ENCODE measurements at places on chromosomes 4 and X.
A peak's percentile ranks its signal among the peaks of the same experiment; 100 is the strongest.

DNA sequence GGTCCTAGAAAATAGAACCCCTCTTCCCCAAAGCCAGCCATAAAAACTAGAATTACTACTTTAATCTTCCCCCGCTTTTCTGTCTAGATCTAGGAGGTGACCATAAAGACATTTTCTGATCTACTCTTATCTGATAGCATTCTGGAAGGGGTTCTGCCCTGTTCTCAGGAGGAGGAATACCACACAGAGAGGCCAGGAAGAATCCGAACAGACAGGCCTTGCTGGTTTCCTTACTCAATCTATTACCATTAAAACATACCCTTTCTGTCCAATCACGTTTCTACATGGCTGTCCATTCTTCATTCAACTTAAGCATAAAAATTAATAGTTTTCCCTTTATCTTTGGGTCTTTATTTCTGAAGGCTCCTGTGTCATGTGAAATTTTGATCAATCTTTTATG is 198.7 kb downstream of the GPAT3 start:
- DNase-seq: no peak

GRCh38 chrX:22136711-22137110 is 104.6 kb downstream of the PHEX start:
- DNase-seq: no peak

- no peak for DNase-seq
Observed at GRCh38 chr4:167136270-167136669, 98.0 kb downstream of the SPOCK3 start.

GRCh38 chr4:73916172-73916925 is 47.2 kb downstream of the CXCL1 start:
- DNase-seq: no peak

DNA sequence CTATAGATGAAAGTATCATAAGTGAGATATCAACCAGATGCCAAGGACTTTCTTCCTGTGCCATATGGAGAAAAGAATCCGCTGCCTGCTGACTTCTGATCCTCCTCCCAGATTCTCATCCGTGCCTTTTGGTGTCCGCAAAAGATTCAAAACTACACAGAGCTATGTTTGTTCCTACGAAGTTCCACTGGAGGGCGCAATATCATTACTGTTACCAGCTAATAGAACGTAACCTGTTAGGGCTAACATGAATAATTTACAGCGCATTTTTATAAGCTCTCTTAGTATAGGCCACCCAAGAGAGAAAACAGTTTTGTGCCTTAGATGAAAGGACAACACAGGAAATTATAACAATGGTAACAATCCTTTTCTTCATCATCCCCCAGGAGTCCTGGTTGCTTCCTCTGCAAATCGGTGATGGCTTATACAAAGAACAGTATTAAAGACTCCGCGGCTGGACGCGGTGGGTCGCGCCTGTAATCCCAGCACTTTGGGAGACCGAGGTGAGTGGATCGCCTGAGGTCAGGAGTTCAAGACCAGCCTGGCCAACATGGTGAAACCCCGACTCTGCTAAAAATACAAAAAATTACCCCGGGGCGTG is 22.8 kb upstream of the CENPVL3 start:
- DNase-seq: peak; percentile 56

DNA sequence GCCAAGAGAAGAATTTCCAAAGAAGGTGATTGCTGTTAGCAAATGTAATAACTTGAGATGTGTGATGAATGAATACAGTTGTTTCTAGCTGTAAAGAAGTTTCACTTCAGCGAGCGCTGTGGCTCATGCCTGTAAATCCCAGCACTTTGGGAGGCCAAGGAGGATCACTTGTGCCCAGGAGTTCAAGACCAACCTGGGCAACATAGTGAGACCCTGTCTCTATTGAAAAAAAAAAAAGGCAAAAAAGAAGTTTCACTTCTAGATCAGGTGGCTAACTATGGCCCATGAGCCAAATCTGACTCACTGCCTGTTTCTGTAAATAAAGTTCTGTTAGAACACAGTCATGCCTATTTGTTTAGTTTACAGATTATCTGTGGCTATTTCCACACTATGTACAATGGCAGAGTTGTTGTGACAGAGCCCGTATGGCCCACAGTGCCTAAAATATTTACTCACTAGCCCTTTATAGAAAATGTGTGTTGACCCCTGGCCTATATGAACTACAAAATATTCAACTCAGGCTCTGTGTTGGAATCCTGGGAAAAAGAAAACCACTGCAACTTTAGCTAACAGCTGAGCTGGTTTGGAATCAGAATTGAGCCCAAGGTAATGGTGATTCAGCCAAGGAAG is 54.1 kb upstream of the PRPS1 start:
- DNase-seq: peak; percentile 72

DNA sequence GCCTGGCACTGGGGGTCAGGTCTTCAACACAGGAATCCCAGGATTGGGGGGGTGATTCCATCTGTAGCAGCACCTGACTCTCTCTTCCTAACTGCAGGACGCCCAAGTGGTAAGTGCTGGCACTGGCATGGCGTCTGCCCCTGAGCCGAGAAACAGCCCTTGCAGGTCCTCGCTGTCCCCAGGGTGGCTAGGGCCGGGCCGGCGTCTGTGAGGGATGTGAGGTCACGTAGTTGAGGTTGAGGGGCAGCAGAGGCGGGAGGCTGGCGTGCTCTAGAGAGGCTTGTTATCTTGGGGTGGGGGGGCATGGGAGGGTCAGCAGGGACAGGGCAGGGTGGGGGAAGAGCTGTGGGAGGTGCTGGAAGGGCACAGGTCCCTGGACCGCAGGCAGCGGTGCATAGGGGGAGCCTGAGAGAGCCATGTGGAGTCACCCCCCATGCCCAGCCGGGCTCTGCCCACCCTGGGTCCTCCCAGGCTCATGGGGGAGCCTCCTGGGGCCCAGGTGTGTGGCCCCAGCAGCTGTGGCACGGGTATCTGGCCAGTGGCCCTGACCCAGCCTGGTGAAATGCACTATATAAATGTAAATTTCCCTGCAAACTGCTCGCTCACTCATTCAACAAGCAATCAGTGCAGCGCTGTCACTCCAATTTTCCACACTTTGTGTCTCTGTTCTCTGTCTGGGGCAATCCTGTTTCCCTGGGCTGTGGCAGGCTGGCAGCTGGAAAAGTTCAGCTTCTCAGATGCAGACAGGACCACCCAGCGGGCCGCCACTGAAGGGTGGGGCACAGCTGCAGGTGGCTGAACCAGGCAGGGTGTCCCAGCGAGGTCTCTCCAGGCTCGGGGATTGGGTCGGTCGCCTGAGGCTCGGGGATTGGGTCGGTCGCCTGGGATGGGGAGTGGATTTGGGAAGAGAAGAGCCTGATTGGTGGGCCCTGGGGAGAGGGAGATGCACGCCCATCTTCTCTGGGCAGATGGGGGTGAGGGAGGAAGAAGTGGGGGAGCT is 102.2 kb upstream of the NKX1-1 start:
- no peak for DNase-seq

- DNase-seq: no peak
Observed at GRCh38 chr4:69523385-69524132, 27.9 kb upstream of the UGT2B4 start.

GRCh38 chr4:74969507-74970474 is 36.9 kb downstream of the PARM1 start:
- no peak for DNase-seq

GRCh38 chr4:142697320-142697719 is 148.8 kb downstream of the INPP4B start:
- no peak for DNase-seq

- DNase-seq: no peak
Observed at GRCh38 chr4:118586357-118586790, 98.8 kb upstream of the METTL14 start.

GRCh38 chrX:17596546-17597205 is 140.6 kb upstream of the SCML1 start:
- peak; percentile 66 for DNase-seq

DNA sequence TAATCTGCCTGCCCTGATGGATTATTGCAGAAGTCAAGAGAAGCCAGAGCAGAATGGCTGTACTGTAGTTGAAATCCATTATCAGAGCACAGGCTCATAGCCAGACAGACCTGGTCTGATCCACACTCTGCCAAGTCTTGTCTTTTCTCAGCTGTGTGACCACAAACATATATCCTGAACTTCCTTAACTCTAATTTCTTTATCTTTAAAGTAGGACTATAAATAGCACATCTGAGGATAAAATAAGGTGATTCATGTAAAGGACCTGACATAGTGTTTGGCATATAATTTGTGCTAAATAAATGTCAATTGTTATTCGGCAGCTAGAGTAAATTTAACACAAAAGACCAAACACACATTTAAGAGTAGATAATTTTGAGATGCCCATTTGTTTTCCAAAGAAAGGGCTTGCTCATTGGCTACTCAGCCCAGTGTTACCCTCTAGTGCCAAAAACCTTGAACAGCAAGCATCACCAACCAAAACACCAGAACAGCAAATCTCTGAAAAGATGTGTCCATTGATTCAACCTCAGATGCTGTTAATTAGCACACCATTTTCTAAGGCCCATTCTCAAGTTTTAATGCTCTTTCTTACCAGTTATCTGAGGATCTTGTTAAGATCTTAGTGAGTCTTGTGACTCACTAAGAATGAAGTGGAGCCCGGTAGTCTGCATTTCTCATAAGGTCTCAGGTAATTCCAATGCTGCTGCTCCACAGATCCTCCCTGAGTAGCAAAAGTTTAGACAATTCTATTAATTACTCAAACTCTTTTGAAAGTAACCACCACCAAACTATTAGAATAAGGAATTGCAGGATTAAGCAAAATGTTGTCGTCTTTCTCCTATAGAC is 108.8 kb downstream of the HHIP start:
- peak; percentile 55 for DNase-seq

DNA sequence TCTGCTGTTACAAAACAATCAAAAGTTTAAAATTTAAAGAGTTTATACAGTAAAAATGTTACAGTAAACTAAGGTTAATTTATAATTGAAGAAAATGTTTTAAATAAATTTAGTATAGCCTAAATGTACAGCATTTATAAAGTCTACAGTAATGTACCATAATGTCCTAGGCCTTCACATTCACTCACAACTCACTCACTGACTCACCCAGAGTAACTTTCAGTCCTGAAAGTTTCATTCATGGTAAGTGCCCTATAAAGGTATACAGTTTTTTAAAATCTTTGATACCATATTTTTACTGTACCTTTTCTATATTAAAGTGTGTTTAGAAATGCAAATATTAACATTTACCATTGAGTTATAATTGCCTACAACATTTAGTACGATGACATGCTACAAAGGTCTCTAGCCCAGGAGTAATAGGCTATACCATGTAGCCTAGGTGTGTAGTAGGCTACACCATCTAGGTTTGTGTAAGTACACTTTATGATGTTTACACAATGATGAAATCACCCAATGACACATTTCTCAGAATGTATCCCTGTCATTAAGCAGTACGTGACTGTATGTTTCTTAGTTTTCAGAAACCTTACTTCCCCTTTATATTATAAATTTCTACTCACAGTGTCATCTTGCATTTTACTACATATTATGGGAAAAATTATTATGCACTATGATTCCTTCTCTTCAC is 320.8 kb downstream of the ADAM29 start:
- no peak for DNase-seq

- DNase-seq: peak; percentile 96
Observed at GRCh38 chr4:7004331-7004730, 38.8 kb upstream of the TADA2B start.

GRCh38 chr4:19880206-19880605 is 371.5 kb upstream of the SLIT2 start:
- DNase-seq: peak; percentile 57

DNA sequence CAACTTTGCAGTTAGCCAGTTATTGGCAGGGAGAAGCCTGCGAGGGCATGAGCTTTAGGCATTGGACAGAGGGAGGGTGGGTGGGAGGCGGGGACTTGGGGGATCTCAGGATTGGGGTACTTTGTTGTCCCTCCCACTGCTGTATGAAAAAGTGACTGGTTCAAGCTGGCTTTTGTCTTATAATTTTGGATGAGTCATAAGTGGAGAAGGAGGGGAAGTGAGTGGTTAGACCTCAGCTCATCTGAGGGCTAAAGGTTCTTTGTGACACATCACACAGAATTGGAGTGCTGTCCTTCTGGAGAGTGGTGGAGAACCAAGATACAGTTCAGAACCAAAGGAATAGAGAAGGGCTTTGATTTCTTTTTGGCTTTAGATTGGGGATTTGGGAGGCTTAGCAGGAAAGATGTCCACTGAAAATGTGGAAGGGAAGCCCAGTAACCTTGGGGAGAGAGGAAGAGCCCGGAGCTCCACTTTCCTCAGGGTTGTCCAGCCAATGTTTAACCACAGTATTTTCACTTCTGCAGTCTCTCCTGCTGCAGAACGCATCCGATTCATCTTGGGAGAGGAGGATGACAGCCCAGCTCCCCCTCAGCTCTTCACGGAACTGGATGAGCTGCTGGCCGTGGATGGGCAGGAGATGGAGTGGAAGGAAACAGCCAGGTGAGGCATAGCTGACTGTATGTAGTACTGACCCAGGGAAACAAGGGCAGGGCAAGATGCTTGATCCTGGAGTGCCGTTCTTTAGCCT is at the start of gene SLC4A4:
Gene SLC4A4, plus strand, starts transcription at position 175 of the 748 bp plus-strand sequence.
- DNase-seq: peak; percentile 88

GRCh38 chr4:173835903-173836302 is 305.9 kb upstream of the HAND2 start:
- peak; percentile 6 for DNase-seq
